ENCODE measurements at places on chromosomes 3 and 15.

DNA sequence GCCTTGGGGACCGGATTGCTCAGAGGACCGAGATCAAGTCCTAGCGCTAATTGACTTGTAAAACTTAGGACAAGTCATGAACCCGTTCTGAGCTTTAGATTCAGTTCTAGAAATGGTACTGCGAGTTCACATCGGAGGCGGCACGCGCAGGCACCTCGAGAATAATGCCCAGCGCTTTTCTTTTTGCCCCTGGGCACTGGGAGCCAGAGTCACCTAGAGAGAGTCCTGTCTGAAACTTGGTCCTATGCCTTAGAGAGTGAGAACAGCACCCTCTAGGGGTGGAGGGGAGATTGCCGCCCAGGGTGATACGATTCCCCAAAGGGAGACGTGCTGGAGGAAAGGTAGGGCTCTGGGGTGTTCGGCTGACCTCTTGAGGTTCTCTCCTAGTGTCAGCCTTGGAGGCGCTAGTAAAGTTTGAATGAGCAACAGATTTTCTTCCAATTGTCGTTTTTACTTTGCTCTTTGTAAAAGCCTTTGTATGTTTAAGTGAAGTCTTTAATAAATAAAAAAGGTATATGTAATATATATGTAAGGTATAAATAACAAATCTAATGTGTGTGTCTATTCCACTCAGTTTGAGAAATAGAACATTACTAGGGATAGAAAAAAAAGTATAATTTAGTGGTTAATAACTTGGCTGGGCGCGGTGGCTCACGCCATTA, 826 bp downstream of the EEF1AKMT4 start:
- DNase-seq, result peak; percentile 88

DNA sequence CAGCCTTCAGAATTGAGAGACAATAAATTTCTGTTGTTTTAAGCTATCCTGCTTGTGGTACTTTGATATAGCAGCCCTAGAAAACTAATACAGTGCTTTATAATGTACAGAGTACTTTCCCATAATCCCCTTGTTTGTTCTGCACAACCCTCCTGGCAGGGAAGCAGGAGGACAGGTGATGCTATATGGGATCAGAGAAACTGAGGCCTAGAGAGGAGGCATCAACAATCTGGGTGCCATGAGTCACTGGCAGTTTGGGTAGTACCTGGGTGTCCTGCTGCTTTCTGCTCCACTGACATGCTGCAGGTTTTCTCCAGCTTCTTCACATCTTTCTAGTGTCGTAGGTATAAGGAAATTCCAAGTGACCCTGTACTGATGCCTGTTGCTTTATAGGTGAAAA, 55.0 kb downstream of the CTDSPL start:
- no peak for DNase-seq

GRCh38 chr3:61727435-61727834, 166.1 kb downstream of the PTPRG start:
- no peak for DNase-seq

DNA sequence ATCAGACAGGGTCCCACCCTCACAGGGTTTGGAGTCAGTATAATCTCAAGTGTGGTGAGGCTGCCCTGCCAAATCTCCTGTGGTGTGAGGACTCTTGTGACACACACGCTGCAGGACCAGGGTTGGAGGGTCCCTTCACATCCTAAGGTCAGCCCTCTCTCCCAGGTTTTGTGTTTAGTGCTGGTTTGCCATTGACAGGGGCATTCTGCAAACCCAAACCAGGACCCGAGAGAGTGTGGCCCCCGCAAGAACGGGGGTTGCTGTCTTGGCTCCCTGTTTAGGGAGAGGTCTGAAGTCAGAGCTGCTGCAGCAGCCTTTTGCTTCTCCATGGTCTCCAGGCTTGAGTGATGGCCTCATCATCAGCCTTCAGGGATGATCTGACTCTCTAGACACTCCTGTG, 14.7 kb downstream of the FAM107A start:
- no peak for DNase-seq

- DNase-seq, result no peak
These were observed 454.8 kb upstream of the CBLB start for GRCh38 chr3:106323586-106323985.

DNA sequence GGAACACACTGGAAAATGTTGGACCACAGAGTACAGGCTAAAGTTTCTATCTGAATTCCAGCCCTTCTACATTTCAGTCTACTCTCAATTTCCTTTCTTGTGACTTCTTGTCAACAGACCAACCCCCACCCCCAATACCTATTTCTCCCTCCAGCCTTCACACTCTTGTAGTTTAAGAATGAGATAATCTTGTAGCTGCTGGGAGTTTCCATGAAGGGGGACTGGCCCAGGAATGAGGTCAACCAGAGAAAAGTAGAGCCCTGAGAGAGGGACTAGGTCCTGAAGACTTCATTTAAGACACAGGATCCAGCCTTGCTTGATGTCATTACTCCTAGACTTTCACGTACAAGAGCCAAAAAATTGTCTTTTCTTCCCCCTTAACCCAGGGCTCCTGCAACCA, 29.5 kb upstream of the FAM107A start:
- DNase-seq, result no peak

GRCh38 chr3:193593668-193594030, 641 bp downstream of the OPA1 start:
- DNase-seq, result peak; percentile 43

- no peak for DNase-seq
These were observed 839.9 kb downstream of the AGBL1 start for GRCh38 chr15:86919581-86919980.

DNA sequence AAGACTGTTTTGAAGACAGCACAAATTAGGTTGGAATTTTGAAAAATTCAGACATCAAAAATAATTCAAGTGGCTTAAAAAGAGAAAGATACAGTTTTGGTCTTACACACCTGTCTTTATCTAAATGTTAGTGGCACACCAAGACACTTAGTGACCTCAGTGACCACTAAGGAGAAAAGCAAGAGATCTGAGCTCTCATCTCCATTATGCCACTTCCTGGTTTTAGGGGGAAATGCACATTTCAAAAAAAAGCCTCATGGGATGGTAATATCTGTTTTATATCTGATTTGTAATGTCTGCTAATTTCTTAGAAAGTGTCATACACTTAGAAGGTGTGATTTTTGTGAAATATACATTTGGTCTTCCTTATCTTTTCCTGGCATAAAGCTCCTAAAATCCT, 16.4 kb downstream of the IL12A start:
- DNase-seq, result no peak

DNA sequence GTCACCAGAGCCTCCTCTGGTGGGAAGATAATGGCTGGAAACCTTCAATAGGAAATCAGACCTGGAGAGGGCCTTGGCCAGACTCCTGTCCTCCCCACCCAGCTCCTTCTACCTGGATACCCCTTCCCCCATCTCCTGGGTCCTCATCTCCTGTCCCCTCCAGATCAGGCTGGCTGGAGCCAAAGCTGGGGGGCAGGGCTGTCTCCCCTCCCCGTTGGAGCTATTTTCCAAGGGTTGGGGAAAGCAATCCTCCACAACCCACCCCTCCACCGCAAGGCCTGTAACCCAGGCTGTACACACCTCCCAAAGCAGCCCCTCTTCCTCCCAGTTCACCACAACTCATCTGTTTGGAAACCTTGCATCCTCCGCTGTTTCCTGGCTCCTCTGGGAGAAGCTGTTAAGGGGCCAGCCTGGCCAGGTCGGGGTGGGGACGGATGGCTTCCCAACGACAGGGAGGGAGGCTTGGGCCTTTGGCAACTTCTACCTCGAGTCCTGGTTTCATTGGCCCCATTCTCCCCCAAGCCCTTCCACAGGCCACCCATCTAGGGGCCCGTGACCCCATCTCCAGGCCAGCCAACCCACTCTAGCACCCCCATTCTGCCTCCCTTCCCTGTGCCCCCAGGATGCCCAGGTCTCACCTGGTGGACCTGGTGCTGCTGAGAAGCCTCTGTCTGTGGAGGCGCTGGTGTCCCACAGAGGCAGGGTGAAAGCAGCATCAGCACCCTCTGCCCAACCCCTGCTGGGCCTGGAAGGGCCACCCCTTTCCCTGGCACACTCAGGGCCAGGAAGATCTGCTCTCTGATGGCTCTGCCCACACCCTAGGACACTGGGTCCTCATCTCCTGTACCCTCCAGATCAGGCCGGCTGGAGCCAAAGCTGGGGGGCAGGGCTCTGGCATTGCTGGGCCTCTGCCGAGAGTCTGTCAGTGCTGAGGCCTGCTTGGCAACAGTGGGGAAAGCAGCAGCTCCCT, 22.1 kb upstream of the GOLGA6C start:
- DNase-seq, result no peak

- DNase-seq, result no peak
These were observed 82.9 kb downstream of the IQSEC1 start for GRCh38 chr3:12990306-12990705.

- no peak for DNase-seq
These were observed 62.3 kb upstream of the ASB14 start for GRCh38 chr3:57354768-57355167.

- no peak for DNase-seq
These were observed 131.7 kb upstream of the FAM3D start for GRCh38 chr3:58798312-58798711.

- DNase-seq, result peak; percentile 89
These were observed 251.9 kb downstream of the CDIN1 start for GRCh38 chr15:36831125-36831903.

GRCh38 chr3:29410220-29410619, 129.3 kb downstream of the RBMS3 start:
- no peak for DNase-seq

DNA sequence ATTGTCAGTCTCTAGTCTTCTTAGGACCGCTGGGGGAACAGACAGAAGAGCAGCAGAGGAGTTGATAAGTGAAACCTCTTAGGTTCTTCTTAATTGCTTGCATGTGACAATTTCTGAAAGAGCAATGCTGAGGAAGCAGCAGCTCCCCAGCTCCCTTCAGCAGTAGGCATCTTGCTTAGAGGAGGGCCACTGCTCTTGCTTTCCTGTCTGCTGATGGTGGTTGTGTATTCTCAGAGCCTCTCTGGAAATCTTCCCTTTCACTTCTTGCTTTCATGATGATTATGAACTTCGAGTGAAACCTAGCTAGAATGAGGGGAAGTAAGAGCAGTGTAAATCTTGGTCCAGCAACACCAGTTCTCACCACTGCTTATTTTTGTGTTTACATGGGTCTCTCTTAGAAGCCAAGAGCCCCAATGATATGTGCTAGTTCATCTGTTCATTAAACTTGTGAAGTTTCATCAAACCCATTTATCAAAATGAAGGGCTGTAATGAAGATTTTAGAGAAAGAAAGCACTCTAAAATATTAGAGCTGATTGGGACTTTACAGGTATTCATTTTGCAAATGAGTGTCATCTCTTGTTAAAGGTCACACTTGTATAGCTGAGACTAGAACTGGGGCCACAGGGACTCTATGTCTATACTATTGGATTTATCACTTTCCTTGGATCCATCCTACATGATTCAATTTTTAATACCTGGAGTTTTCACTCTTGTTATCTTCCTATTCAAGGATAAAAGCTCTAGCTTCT, 246.7 kb downstream of the LPP start:
- no peak for DNase-seq

- DNase-seq, result no peak
These were observed 11.0 kb downstream of the FGD5 start for GRCh38 chr3:14829811-14830210.

GRCh38 chr15:26242565-26243071, 379.5 kb upstream of the ATP10A start:
- DNase-seq, result no peak

DNA sequence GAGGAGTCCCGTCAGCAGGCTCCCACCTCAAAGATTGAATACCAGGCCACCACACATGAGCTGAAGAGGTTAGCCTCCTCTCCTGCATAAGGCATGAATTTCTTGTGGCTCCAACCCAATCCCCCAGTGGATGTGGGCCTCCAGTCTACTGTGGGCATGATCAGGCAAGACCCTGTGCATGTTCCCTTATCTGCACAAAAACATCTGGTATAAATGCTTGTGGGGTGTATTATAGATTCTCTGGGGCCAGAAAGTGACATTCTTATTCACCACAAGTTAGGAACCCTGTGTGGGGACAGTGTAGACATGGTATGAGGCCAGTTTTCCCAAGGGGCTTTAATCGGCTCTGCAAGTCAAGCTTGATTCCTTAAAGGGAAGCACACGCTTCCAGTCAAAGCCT, 18.2 kb upstream of the UBP1 start:
- no peak for DNase-seq

GRCh38 chr15:82064824-82065223, 19.0 kb upstream of the MEX3B start:
- peak; percentile 25 for DNase-seq

GRCh38 chr3:111971533-111972130, 7.2 kb upstream of the ABHD10 start:
- no peak for DNase-seq

DNA sequence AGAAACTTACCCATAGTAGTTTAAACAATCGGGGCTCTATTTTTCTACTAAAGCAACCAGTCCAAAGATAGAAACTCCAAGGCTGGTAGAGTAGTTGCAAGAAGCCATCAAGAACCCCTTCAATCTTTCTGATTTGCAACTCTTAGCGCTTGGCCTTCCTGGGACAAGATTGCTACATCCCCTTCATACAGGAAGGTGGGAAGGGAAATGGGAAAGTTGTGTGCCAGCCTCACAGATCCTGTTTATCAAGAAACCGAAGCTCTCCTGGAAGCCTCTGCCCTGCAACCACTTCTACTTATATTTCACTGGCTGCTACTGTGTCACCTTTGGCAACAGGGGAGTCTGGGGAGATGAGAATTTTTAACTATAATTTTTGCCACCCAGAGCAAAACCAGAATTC, 46.2 kb downstream of the OSBPL10 start:
- no peak for DNase-seq

GRCh38 chr3:56884387-56884786, 82.6 kb upstream of the ARHGEF3 start:
- peak; percentile 46 for DNase-seq

DNA sequence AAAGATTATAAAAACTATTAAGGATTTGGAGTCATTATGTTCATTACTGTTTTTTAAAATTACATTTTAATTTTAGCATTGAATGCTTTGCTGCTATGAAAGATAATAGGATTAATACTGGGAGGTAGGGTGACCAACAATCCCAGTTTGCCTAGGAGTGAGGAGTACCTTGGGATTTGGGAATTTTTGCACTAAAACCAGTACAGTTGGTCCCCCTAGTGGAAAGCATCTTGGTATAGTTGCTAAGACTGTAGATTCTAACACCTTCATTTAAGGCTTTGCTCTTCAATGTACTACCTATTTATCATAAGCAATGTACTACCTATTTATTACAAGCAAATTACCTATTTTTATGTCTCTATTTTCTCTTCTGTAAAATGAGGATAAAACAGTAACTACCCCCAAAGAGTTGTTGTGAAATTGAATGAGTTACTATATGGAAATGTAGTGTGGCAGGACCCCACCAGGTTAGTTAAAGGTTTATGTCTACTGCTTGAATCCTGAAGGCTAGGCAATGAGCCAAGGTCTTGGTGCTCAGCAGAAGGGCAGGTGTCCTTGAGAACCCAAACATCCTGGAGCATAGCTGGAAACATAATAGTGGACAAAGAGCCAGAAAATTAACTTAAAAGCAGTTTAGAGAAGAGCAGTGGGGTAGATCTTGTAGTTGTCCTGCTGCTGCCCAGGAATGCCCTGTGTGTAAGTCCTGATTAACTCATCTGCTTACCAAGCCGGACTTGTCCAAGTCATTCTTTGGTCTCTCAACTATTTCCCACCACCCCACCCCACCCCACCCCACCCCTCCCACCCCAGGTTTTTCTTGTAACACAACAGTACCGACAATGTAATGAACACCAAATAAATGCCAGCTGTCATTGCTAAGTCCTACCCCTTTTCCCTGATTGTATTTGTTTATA, 49.2 kb upstream of the NMD3 start:
- DNase-seq, result peak; percentile 50

GRCh38 chr3:114364806-114365654, 71.2 kb downstream of the TIGIT start:
- DNase-seq, result peak; percentile 19

All from fibroblast of mammary gland (primary cell).